AG04449 (cell line): ENCODE measurements at places on chromosomes 3 and 15.

DNA sequence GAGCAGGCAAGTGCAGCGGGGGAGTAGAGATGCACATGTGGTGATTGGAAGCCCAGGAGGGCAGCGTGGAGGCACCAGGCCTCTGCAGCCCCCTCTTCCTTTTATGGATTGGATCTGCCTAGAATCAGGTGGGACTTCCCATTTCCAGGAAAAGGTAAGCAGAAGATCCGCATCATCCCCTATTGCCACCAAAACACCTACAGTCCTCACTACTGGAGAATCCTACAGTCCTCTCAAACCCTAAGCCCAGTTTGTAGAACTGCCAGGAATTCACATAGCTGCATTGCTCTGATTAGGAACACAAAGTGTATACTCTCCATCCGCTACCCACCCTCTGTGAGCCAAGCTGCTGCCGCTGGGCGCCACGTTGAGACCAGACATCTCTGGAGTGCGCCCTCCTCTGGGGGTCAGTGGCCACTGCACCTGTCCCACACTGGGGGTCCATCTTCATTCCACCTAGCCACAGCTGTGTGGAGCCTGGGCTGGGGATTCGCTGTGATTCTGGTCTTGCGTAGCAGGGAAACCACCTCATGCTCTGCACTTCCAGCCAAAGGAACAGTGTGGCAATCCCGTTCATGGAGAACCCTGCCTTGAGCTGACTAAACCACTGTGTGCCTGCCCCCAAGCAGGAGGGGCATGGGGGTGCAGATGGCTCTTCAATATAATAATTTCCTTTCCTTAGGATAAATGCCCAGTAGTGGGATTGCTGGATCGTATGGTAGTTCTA lies 88.9 kb upstream of the PTX3 start:
- no peak for DNase-seq

GRCh38 chr3:167520266-167521005 lies 46.6 kb upstream of the SERPINI2 start:
- no peak for DNase-seq

- DNase-seq = no peak
Measured at GRCh38 chr3:134904776-134905646, 110.0 kb downstream of the EPHB1 start.

- no peak for DNase-seq
Measured at GRCh38 chr3:111545349-111545748, 3.4 kb downstream of the CD96 start.

- no peak for DNase-seq
Measured at GRCh38 chr15:51089699-51090453, 4.8 kb downstream of the TNFAIP8L3 start.

DNA sequence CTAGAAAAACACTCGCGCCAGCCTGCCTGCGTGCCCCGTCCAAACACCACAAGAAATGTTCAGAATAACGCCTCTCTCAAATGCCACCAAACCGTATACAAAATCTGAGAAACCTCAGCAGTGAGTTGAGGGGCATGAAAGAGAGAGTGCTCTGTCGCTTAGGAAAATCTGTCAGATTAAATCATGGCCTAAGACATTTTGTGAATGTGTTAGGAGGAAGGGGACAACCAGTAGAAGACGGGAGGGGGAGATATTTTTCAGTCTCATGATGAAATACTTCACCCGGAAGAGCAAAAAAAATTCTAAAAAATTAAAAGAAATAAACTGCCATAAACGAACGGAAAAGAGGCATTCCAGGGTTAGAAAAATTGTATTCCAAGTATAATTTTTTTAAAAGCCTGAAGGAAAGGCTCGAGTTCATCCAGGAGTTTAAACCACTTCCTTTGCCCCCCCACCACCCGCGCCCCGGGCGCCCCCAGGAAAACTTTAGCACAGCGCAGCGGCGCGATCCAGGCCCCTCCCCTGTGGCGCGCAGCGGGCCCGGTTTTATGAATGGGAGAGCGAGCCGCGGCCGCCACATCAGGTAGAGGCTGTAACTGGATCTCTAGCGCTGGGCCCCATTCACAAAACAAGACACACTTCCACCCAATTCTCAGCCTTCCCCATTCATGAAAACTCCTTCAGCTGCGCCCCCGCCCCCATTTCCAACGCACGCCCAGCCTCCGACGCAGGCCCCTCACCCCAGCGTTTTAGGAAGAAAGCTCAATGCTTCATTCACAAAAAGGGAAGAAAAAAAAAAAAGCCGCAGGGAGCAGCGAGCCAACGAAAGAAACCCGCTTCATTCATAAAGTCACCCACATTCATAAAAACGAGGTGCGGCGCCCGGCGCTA lies 1.4 kb downstream of the ETV5 start:
- DNase-seq = no peak

- DNase-seq = no peak
Measured at GRCh38 chr3:174531262-174531982, 327.7 kb upstream of the NAALADL2 start.

DNA sequence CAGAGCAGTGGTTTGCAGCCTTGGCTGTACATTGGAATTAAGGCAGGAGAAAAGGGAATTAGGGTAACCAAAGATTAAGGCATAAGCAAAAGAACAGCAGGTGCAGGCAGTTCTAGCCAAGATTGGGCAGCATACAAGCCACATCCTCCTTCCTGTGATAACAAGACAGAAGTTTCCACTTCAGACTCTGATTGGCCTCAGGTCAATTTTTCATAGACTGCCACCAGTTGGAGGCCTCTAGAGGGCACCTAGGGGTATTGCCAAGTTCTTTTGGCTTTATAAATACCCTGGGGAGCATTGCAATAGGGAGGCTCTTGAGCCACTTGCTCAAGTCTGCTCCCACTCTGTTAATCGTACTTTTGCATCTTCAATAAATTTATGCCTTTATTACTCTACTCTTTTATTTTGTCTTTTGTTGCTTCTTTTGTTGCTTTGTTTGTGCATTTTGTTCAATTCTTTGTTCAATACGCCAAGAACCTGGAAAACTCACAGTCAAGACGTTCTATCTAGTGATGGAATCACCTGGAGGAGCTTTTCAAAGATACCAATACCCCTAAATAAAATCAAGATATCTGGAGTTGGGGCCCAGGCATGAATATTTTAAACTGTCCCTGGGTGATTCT lies 32.2 kb upstream of the FMN1 start:
- DNase-seq = no peak

DNA sequence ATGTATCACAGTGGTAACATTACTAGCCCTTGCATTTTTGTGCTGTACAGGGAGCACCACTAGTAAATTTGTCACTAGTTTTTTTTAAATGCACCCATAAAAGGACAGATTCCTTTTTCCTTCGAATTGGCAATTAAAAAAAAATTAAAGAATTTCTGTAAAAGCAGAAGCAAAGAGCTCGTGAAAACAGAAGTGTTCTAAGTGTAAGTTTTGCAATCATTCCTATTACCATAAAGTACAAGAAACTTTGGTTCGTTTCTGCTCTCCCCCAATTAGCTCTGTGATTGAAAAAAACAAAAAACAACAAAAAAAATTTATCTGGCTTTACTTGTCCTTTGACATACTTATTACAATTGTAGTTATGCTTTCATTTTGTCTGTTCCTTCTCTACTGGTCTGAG lies 5.3 kb downstream of the SERP1 start:
- DNase-seq = no peak

- peak; percentile 24 for DNase-seq
Measured at GRCh38 chr3:130014526-130014925, 40.0 kb downstream of the TRH start.

DNA sequence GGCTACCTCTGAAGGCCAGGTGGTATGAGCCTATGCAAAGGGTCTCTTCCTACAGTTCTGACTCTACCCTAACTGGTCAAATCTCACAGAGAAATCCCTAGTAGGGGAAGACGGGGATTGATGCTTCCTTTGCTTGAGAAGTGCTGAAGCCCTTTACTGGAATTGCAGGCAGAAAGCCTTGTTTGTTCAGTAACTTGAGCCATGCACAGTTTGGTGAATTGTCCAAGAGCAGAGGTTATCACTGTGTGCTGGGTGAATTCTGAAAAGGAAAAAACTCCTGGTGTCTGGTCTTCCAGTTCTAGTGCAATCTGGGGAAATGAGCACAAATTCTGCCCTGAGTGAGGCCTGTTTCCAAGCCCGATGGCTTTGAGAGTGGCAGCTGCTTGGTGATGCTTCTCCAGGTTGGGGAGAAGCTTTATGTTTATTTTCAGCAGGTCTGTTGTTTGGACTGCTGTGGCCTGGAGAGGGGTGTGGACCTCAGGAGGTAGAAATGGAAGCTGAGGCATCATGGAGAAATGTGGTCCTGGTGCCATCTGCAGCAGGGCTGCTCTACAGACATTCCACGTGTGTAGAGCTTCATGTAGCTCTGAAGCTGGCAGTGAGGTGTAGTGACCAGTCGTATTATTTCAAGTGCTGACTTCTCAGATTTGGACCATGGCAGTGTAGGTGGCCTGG lies 60.9 kb downstream of the ARNT2 start:
- DNase-seq = no peak

GRCh38 chr3:132386259-132386658 lies 31.0 kb upstream of the DNAJC13 start:
- no peak for DNase-seq

DNA sequence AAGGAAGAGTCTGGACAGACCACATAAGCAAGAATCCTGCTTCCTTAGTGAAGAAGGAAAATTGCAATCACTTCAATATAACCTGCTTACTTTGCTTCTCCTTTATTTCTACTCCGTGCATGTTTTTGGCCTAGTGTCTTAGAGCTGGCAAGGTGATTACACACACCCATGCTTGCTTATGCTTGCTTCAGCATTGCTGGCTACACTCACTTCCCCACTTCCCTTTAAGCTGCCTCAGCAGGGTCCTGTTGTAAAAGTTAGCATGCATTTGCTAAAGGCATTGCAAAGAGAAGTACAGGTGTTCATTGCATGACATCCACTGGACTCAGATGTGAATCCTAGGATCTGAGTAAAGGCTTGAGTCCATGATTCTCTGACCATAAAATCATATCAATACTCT lies 47.5 kb upstream of the STT3B start:
- no peak for DNase-seq

DNA sequence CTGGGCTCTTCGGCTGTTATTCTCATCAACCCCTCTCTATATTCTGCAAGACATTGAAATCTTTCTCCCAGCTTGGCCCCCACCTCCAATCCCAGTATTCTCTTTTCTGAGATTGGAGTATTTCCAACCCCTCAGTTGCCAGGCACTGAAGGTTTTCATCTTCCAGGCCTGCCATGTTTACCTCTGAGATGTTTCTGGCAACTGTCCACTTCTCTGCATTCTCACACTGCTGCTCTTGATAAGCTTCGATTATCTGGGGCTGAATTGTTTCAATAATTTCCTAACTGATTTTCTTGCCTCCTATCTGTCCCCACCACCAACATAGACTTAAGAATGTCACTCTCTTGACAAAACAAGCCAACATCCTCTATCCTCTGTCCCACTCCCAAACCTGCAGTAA lies 1.4 kb upstream of the GPR156 start:
- DNase-seq = no peak

GRCh38 chr3:70806021-70806420 lies 493.6 kb upstream of the MDFIC2 start:
- DNase-seq = no peak

GRCh38 chr3:110568246-110568645 lies 503.4 kb upstream of the NECTIN3 start:
- peak; percentile 51 for DNase-seq

- DNase-seq = no peak
Measured at GRCh38 chr3:123832692-123833397, 51.3 kb downstream of the MYLK start.

DNA sequence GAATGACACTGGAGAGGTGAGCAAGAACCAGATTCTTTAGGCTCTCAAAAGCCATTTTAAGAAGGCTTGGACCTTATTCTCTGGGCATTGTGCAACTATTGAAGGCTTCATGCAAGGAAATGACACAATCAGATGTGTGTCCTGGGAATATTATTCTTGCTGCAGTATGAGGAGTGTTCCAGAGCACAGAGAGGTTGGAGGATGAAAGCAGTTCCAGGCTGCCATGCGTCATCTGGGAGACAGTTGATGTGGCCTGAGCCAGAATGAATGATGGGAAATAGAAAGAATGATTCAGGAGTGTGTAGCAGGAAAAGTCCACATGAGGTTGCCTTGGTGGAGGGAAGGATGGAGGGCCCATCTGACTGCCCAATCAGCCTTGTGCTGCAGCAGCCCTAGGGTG lies 123.1 kb downstream of the CHCHD6 start:
- no peak for DNase-seq

GRCh38 chr3:86771741-86772512 lies 219.0 kb downstream of the VGLL3 start:
- no peak for DNase-seq

GRCh38 chr3:136929977-136930670 lies 27.7 kb upstream of the IL20RB start:
- DNase-seq = no peak

- DNase-seq = no peak
Measured at GRCh38 chr3:97278506-97278905, 464.1 kb downstream of the EPHA6 start.

GRCh38 chr15:29040370-29040751 lies 154.6 kb downstream of the APBA2 start:
- DNase-seq = peak; percentile 52

- DNase-seq = no peak
Measured at GRCh38 chr3:128801779-128802380, 75.9 kb downstream of the RAB7A start.

GRCh38 chr15:23857028-23857641 lies 170.0 kb upstream of the NDN start:
- DNase-seq = no peak

- DNase-seq = no peak
Measured at GRCh38 chr15:68789091-68789490, 31.6 kb downstream of the ANP32A start.

GRCh38 chr3:188133219-188133618 lies 20.7 kb upstream of the LPP start:
- DNase-seq = no peak

GRCh38 chr3:145767909-145768308 lies 393.1 kb downstream of the PLOD2 start:
- no peak for DNase-seq

- DNase-seq = no peak
Measured at GRCh38 chr3:120192159-120192558, 92.9 kb downstream of the GPR156 start.

DNA sequence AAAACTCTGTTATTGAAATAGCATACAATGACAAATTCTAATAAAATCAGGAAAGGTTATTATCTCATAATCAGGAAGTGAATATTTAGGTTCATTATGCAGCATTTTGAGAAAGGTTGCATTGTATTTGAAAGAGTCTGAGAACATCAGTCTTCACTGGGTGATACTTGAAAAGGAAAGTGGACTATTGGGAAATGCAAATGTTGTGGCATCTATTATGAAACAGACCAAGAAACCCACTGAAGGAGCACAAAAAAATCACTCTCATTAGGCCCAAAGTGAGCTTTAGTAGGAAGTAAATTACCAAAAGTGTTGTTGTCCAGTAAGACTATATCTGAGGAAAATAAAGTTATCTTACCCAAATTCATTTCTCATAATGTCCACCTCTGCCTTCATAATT lies 90.8 kb downstream of the ZPLD1 start:
- DNase-seq = no peak

- no peak for DNase-seq
Measured at GRCh38 chr3:194768586-194768985, 82.9 kb downstream of the FAM43A start.

- no peak for DNase-seq
Measured at GRCh38 chr15:36332301-36332700, 247.1 kb upstream of the CDIN1 start.
